ENCODE measurements at places on chromosomes 4 and X. TPM values are rescaled to one million over a fixed set of nuclear protein-coding genes. Genes with fewer than 3 reads are reported as not detected.

DNA sequence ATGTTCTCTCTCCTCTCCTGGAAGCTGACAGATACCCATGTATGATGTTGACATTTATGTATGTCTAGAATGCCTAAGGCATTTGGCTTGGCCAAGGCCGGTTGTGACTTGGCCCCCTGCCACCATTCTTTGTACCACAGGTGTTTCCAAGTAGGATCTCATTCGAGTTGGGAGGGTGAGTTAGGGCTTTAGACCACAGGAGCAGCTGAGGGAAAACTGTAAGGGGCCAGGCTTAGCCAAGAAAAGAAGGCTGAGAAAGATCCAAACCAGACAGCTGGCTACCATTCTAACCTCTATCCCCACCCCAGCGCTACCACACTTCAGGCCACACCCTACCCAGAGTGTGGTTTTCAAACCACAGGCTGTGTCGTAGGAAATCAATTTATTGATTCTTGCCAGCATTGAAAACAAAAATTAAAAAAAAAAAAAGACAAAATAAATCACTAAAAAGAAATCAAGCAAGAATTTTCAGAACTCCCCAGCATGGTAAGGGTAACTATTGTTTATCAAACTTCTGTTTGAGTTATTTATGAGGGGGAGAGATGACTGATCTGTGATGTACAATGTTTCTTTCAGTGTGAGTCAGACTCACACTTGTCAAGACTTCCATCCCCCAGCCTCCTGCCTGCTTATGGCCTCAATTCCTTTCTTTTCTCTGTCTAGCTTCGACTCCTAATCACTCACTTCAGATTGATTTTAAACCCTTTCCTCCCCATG, 9.9 kb downstream of the TMSB4X start:
- DNase-seq = no peak

DNA sequence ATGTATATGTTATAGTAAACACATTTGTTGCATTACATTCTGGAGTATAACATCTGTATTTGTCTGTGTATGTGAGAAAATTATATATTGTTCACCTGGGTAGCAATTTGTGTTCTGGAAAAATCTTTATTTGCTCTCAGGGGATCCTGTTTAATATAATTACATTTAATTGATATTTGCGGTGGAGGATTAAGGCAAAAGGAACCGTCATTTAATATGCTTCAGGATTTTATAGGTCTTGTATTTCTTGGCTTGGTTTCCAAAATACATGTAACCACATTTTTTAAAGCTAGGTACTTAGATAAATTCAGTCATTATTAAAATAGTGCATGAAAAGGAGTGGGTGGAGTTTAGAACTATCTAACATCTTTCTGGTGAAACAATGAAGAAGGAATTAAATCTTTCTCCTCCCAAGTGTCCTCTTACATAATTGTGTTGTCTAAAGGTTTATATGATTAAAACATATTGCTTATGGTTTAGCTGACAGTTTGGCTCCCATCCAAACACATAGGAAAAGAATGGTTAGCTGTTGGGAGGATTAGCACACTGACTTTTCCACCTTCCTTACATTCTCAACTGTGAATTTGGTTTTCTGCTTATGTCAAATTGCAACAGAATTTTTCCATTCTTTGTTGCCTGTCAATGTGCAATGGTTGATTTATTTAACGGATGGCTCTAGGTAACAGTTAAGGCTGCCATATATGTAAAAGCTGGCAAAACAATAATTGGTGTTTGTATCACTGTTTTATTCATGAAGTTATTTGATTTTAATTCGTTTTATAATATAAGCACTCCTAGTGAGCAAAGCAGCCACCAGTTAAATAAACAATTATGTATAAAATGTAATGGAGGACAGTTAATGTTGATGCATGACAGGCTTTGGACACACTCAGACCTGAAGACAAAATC, 250.8 kb upstream of the SFRP2 start:
- no peak for DNase-seq

DNA sequence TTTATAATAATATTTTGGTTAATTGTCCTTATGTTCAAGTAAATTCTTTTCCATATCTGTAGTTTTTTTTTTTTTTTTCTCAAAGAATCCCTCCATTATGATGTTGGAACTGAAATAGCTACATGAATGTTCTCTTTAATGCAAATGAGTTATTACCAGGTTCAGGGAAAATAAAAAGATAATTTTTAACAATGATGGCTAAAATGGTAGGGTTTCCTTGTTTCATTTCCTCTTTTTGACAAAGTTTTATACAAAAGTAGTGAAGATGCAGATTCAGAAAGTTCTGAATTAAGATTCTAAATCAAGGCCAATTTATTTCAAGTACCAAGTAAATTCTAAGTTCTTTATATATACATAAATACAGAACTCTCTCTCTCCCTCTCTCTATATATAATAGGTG, 779.0 kb upstream of the INTU start:
- no peak for DNase-seq

DNA sequence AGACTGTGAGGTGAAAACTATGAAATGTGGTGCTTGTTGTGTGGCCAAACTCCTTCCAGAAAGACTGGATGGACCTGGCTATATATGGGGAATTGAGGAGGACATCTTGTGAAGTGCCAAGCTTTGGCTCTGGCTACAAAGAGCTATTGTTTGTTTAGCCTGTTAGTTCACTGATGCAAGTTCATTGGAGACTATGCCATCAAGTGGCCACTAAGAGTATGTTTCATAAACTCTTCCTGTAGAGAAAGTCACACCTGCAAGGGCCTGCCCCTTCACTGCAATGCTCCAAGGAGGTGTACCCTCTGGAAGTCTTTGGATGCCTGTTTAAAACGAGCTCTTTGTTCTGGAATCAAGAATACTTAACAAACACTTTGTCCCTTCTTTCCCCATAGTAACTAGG, 382.0 kb downstream of the GABRG1 start:
- no peak for DNase-seq

GAGE1 gene
- not detected for total RNA-seq
